Left lung (tissue), 14 donors: ENCODE measurements at places on chromosomes 1 and 21. TPM values are rescaled to one million over a fixed set of nuclear protein-coding genes. Genes with fewer than 3 reads are reported as not detected.

The ZSCAN20 gene
- 4.8 TPM for polyA plus RNA-seq

The ARHGEF10L gene
- polyA plus RNA-seq = 22.0 TPM

The FAM89A gene
- 15.6 TPM for polyA plus RNA-seq

The URB1 gene
- 13.9 TPM for polyA plus RNA-seq

The UQCRHL gene
- polyA plus RNA-seq = 2.3 TPM

The KCND3 gene
- polyA plus RNA-seq = 0.72 TPM

The CD160 gene
- polyA plus RNA-seq = 3.2 TPM

The PDPN gene
- polyA plus RNA-seq = 56.4 TPM

The FOXO6 gene
- polyA plus RNA-seq = 2.8 TPM

The FBXO42 gene
- polyA plus RNA-seq = 22.4 TPM

The KRTAP19-1 gene
- not detected for polyA plus RNA-seq

The HSD3B1 gene
- 0.74 TPM for polyA plus RNA-seq

The TEDDM1 gene
- 0.18 TPM for polyA plus RNA-seq

The CHIA gene
- 3.8 TPM for polyA plus RNA-seq

The C1orf53 gene
- polyA plus RNA-seq = 1.5 TPM

The NTNG1 gene
- 22.3 TPM for polyA plus RNA-seq

The RHD gene
- 2.1 TPM for polyA plus RNA-seq

The CCDC185 gene
- not detected for polyA plus RNA-seq
